ENCODE measurements at places on chromosomes 2 and 18. TPM values are rescaled to one million over a fixed set of nuclear protein-coding genes. Genes with fewer than 3 reads are reported as not detected.

Gene DPP10
- total RNA-seq = not detected

Gene GNLY
- total RNA-seq = not detected

Gene TMEM178A
- total RNA-seq = 0.29 TPM

Gene UCN
- 2.5 TPM for total RNA-seq

Gene ACVR1C
- 0.05 TPM for total RNA-seq

Gene FAM237A
- total RNA-seq = not detected

Gene MALL
- 166 TPM for total RNA-seq

Gene L3MBTL4
- not detected for total RNA-seq

Gene CENPA
- 39.4 TPM for total RNA-seq

Gene MARCHF4
- total RNA-seq = 27.7 TPM

Gene TTR
- total RNA-seq = not detected

Gene M1AP
- total RNA-seq = not detected

Gene CPO
- not detected for total RNA-seq

Gene SERPINB4
- total RNA-seq = 0.07 TPM

Gene TMEM198
- 0.55 TPM for total RNA-seq

Gene NT5DC4
- total RNA-seq = not detected

Gene SLC8A1
- 0.26 TPM for total RNA-seq

Gene UGT1A10
- total RNA-seq = 0.49 TPM

Gene CHRNG
- total RNA-seq = not detected

Gene GMPPA
- total RNA-seq = 36.2 TPM

Gene EFHD1
- total RNA-seq = 3.6 TPM

Gene SERPINB13
- total RNA-seq = not detected

Gene SULT1C3
- total RNA-seq = not detected

Gene SLC25A52
- not detected for total RNA-seq

Gene AP1S3
- 26.3 TPM for total RNA-seq

Gene COL3A1
- 0.15 TPM for total RNA-seq

Gene LINC00305
- total RNA-seq = not detected

Gene GREB1L
- 1.8 TPM for total RNA-seq

Gene DSC1
- not detected for total RNA-seq

Gene SCN9A
- total RNA-seq = 4.8 TPM

Gene SLC4A5
- total RNA-seq = 0.11 TPM

Gene C2orf74
- total RNA-seq = 16.4 TPM

Gene GDF7
- 0.10 TPM for total RNA-seq

Gene DNPEP
- total RNA-seq = 67.6 TPM

Gene DYNAP
- not detected for total RNA-seq

Gene ABCG5
- total RNA-seq = not detected

Gene ADD2
- total RNA-seq = 24.0 TPM

Gene KCNE4
- total RNA-seq = 0.69 TPM

Gene INPP4A
- total RNA-seq = 6.4 TPM

Gene CNDP1
- total RNA-seq = not detected

Gene SP110
- 7.4 TPM for total RNA-seq

Gene STPG4
- not detected for total RNA-seq

Gene CABYR
- 13.5 TPM for total RNA-seq

Gene ARL5A
- 25.7 TPM for total RNA-seq

Gene GALNT3
- total RNA-seq = not detected

Gene GKN2
- 3.5 TPM for total RNA-seq

Gene CYP26B1
- total RNA-seq = 12.8 TPM

Gene LRRC30
- not detected for total RNA-seq

Gene PDCL3
- total RNA-seq = 39.7 TPM

Gene SULT1C4
- total RNA-seq = not detected

Measured in A549 treated with GW870086 at 1 μM for 4 hours (cell line).